ENCODE measurements at places on chromosomes 12 and 14.

- DNase-seq, result no peak
Observed at GRCh38 chr12:1297639-1298175, 296.7 kb downstream of the FBXL14 start.

DNA sequence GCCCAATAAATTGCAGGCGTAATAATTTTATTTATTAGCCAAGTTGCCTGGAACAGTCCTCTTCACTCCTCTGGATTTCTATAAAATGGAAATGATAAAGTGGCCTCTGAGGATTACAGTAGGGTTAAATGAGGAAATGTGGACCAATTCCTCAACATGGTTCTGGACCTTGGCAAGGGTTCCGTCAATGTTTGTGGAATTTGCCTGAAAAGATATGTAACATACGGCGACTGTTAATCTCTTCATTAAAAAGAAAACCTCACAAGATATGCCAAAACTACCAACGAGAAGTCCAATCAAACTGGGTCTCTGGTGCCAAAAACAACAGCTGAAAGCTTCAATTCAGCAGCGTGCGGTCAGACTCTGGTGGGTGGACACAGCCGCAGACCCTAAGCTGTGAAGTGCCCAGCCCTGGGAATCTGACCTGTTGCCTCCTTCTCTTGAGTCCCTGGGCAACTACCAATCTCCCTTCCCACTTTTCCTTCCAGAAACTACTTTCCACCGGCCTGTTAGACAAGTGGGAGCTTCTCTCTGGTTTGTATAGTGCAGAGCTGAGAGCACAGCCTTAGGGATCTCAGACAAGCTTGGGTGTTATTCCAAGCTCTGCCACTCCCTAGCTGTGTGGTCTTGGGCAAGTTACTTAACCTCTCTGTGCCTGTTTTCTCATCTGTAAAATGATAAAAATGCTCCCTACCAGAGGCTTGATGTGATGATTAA lies 190.5 kb upstream of the GSC start:
- DNase-seq, result no peak

DNA sequence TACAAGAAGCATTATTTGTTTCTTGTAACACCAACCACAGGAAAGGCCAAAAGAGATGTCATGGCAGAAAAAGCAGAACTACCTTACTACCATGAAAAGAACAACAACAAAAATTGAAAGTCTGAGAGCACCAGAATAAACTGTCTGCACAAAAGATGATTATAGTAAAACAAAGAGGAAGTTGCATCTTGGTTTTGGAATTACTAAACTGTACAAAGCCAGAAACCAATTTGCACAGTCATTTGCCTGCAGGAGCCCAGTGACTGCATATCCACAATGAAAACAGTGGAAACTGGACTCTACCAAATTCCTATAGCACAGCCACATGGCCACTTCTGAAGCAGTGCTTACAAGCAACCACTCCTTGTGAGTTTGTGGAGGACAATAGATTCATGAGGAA lies 276.2 kb downstream of the SSPN start:
- no peak for DNase-seq

GRCh38 chr14:65910108-65910786 lies 497.7 kb downstream of the FUT8 start:
- no peak for DNase-seq

GRCh38 chr12:3453990-3454680 lies 36.9 kb upstream of the PRMT8 start:
- DNase-seq, result peak; percentile 70

GRCh38 chr14:51738754-51739153 lies 87.0 kb downstream of the FRMD6 start:
- peak; percentile 3 for DNase-seq

GRCh38 chr14:73817020-73817655 lies 34.5 kb upstream of the PTGR2 start:
- DNase-seq, result no peak

DNA sequence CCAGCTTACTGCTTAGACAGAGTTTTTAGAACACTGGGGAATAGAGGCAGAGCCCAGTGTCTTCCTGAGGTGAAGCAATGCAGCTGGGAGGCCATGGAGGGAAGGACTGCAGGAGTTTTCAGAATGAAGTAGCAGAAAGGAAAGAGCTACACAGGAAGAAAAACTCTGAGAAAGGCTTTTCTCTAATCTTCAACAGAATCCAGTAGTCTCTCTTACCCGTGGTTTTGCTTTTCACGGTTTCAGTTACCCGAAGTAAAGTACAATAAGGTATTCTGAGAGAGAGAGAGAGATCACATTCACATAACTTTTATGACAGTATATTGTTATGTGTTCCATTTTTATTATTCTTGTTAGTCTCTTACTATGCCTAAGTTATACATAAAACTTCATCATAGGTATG lies 761.6 kb downstream of the BCL11B start:
- no peak for DNase-seq

GRCh38 chr14:53295985-53296582 lies 143.0 kb upstream of the DDHD1 start:
- peak; percentile 23 for DNase-seq

DNA sequence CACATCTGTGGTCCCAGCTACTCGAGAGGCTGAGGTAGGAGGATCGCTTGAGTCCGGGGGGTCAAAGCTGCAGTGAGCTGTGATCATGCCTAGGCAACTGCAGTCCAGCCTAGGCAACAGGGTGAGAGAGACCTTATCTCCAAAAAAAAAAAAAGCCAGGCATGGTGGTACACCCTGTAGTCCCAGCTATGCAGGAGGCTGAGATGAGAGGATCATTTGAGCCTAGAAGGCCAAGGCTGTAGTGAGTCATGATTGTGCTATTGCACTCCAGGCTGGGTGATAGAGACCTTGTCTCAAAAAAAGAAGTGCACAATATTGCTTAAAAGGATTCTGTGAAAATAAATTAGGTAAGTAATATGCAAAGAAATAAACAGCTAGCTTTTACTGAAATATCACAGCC lies 17.0 kb downstream of the NAA25 start:
- DNase-seq, result no peak

- DNase-seq, result no peak
Observed at GRCh38 chr12:122855928-122856831, 20.9 kb downstream of the HIP1R start.

DNA sequence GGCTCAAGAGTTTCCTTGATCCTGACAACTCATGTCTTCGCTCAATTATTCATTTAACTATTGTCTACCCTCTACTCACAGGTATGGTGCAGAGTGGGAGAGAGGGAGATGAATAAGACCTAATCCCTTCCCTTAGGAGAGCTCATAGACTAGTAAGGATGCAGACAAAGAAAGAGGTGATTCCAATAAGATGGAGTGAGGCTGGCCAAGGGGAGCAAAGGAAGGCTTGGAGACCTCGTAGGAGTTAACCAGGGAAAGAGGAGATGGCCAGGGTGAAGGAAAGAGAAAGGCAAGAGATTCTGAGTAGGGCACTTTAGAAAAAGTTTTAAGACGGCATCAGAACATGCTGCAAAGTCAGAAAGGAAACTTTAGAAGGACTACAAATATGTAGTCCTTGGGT lies 588.5 kb downstream of the VRK1 start:
- DNase-seq, result no peak

GRCh38 chr14:89085737-89086382 lies 261.4 kb downstream of the TTC8 start:
- DNase-seq, result no peak

GRCh38 chr12:60803147-60803546 lies 1207.3 kb downstream of the SLC16A7 start:
- DNase-seq, result no peak

DNA sequence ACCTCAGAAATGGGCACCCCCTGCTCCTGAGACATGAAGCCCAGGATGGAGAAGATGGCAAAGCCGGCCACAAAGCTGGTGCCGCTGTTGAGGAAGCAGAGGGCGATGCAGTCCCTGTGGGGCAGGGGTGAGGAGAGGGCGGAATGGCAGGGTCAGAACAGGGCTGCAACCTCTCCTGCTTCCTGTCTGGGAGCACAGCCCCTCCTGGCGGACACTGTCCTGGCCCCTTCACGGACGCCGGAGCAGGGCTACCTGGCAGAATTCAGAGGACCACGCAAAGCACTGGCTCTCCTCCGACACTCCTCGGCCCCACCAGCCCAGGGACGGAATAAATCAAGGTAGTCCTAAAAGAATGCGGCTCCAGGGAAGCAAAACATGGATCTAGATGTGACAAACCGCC lies 12.4 kb upstream of the SLC6A12 start:
- DNase-seq, result no peak

DNA sequence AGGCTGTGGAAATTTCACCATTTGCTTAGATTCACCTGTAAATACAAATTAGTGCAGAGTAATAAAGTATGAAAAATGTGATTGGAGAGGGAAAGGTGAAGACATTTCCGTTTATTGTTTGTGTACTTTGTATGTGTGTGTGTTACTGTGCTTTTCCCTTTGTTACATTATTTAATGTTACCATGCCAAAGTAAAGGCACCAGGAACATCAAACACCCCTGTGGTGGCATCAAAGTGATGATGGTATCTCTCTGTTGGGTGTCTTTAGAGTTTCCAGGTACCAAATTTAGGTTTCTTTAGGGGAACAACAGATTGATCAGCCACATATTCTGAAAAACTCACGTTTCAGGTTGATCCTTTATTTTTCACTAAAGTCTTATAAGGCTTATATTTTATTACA lies 189.0 kb upstream of the FBXO33 start:
- no peak for DNase-seq

- no peak for DNase-seq
Observed at GRCh38 chr14:61749264-61749663, 13.0 kb upstream of the SNAPC1 start.

GRCh38 chr14:36069535-36069900 lies 107.0 kb downstream of the PTCSC3 start:
- DNase-seq, result peak; percentile 62

DNA sequence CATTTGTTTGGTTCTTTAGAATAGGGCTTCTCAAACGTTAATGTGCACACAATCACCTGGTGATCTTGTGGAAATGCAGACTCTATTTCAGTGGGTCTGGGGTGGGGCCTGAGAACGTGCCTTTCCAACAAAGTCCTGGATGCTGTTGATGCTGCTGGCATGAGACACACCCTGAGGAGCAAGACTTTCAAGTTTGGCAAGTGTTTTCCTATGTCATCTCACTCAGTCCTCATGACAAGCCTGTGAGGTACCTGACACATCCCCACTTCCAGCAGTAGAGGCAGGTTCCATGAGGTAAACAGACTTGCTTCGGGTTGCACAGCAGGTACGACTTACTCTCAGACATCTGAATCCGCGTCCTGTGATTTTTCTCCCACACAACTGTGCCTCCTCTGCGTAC lies 147.1 kb downstream of the MYRFL start:
- DNase-seq, result no peak

GRCh38 chr14:73477618-73478266 lies 13.0 kb upstream of the RIOX1 start:
- no peak for DNase-seq

Measured in HCT116 (cell line).